Stimulated activated memory B cell treated with anti-CD40 and anti-IgM and Interleukin-4, amounts not matched to agents 10 μg/mL and 1 μg/mL and 100 μg/mL, for 72 hours (primary cell): ENCODE measurements at places on chromosomes 16 and 17.

DNA sequence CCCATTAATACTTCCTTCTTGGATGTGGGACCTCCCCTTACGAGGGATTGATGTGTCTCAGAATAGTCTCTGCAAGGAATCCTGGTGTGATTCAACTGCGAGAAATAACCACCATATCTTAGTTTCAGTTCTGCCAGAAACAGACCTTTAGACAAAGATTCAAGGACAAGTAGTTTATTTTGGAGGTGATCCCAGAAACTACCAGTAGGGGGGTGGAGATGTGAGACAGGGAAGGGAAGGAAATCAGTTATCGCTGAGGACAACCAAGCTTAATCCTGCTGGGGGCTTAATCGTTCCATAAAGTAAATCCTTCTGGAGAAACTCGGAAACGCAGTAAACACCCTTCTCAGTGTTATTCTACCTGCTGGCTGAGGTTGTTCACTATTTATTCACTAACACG lies 5.0 kb upstream of the SDR42E1 start:
- H3K27ac ChIP-seq: no peak overlapping the region
- H3K4me1 ChIP-seq: peaks cover 7% of the 10 kb centered on the region
- H3K4me3 ChIP-seq: no peak overlapping the region
- no peaks in the 10 kb centered on the region for H3K36me3 ChIP-seq
- ATAC-seq: no peak

- H3K27me3 ChIP-seq: no peaks in the 10 kb centered on the region
- ATAC-seq: no peak
- no peak overlapping the region for H3K27ac ChIP-seq
- no peak overlapping the region for H3K4me3 ChIP-seq
Observed at GRCh38 chr16:50947826-50948225, 203.2 kb downstream of the SALL1 start.

- H3K4me1 ChIP-seq: peaks cover 23% of the 10 kb centered on the region
- peak overlapping the region; percentile 41 for H3K4me3 ChIP-seq
- no peak for ATAC-seq
- H3K27ac ChIP-seq: no peak overlapping the region
- H3K27me3 ChIP-seq: peaks cover 54% of the 10 kb centered on the region
Observed at GRCh38 chr16:89573826-89574680, 1.5 kb upstream of the CPNE7 start.

DNA sequence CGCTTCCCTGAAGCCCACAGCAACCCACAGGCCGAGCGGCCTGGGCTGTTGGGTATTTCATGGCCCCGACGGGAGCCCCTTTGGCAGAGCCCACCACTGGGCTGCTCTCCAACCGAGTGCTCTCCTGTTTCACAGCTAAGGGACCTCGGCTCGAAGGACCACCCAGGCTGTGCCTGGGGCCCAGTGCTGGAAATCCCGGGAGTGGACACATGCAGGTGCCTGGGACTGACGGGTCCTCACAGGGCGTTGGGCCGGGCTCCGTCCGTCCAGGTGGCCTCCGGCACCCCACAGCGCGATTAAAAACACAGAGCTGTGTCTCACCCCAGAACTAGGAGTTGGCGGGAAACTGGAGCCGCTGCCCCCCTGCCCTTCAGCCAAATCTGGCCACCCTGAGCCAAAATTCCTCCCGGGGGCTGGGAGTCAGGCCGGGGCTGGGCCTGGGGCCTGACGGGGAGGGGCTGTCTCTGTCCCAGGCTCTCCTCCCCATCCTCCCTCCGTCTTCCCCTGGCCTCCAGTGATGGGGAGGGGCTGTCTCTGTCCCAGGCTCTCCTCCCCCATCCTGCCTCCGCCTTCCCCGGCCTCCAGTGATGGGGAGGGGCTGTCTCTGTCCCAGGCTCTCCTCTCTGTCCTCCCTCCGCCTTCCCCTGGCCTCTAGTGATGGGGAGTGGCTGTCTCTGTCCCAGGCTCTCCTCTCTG lies 14.1 kb downstream of the UTS2R start:
- H3K4me3 ChIP-seq: no peak overlapping the region
- H3K27ac ChIP-seq: no peak overlapping the region

DNA sequence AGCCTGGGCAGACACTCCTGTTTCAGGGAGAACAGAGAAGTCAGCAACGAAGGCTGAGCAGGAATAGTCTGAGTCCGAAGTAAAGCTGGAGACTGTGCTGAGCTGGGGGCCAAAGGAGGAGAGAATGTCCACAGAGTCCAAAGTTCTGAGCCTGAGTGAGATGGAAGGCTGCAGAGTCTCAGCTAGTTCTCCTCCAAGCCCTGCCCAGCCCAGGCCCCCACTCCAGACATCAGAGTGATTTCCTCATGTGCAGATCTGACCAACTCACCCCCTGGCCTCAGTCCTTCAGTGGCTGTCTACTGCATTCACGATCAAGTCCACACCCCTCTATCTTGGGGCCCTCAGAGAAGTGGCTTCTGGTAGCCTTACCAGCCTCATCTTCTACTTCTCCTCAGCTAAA lies 21.6 kb downstream of the SLC13A5 start:
- no peaks in the 10 kb centered on the region for H3K4me1 ChIP-seq
- no peaks in the 10 kb centered on the region for H3K36me3 ChIP-seq
- no peak for ATAC-seq
- H3K4me3 ChIP-seq: no peak overlapping the region

GRCh38 chr17:40122999-40123810 lies 1.4 kb downstream of the MSL1 start:
- H3K4me3 ChIP-seq: peak overlapping the region; percentile 94
- peaks cover 44% of the 10 kb centered on the region for H3K4me1 ChIP-seq
- peaks cover 19% of the 10 kb centered on the region for H3K36me3 ChIP-seq
- peak; percentile 37 for ATAC-seq

GRCh38 chr17:50149417-50150353 lies 792 bp downstream of the PPP1R9B start:
- no peaks in the 10 kb centered on the region for H3K27me3 ChIP-seq
- peak overlapping the region; percentile 94 for H3K27ac ChIP-seq
- no peak for ATAC-seq
- peaks cover 47% of the 10 kb centered on the region for H3K4me1 ChIP-seq
- H3K36me3 ChIP-seq: peaks cover 42% of the 10 kb centered on the region
- peak overlapping the region; percentile 99 for H3K4me3 ChIP-seq

DNA sequence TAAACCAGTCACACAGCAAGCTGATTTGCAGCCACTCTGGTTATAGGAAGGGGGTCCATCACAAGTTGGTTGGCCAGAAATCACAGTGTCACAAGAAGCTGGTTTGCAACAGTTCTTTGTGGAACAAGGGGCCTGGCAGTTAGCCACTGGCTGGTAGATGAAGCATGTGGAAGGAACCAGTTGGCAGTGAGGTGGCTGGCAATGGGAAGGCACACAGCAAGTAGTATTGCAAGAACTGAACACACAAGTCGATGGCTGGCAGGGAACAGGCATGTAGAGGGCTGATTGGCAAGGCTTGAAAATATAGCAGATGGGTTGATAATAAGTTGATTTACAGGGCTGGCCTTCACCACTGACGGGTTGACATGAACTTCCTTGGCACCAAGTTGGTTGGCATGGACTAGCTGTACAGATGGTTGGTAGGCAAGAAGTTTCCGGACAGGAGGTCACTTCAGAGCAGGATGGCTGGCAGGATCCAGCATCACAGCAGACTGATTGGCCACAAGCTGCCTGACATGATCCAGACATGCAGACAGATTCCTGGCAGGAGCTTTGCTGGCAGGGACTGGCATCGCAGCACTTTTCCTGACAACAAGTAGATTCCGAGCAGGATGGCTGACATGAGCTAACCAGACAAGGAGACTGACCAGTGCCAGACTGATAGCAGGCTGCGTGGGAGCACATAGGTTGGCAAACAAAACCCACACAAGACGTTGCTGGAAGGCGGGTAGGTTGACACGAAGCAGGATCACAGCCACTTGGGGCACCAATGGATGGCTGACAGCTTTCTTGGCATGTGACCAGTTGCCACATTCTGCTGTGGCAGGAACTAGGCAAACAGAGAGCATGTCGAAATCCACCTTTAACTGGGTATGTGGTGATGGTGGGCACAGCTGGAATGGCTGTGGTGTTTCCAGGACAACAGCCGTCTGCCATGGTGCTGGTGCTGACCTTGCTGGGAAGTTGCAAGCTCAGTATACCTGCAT lies at the start of gene KRTAP29-1:
Gene KRTAP29-1 (minus strand): TSS at position 936 of the 986 bp plus-strand sequence. CDS start 0 bp downstream, at position 936.
- peaks cover 6% of the 10 kb centered on the region for H3K4me1 ChIP-seq
- no peak within 1 kb of the TSS for H3K27ac ChIP-seq
- ATAC-seq: no peak
- peaks cover 14% of the 10 kb centered on the region for H3K27me3 ChIP-seq
- no peak within 1 kb of the TSS for H3K4me3 ChIP-seq

- H3K27ac ChIP-seq: no peak within 1 kb of the TSS
- H3K4me3 ChIP-seq: no peak within 1 kb of the TSS
- H3K4me1 ChIP-seq: peaks cover 13% of the 10 kb centered on the region
Observed at GRCh38 chr16:3654249-3654991, at the start of gene DNASE1. Gene DNASE1, plus strand, starts transcription at chr16:3654691. Its CDS starts 683 bp downstream, at chr16:3655374.

DNA sequence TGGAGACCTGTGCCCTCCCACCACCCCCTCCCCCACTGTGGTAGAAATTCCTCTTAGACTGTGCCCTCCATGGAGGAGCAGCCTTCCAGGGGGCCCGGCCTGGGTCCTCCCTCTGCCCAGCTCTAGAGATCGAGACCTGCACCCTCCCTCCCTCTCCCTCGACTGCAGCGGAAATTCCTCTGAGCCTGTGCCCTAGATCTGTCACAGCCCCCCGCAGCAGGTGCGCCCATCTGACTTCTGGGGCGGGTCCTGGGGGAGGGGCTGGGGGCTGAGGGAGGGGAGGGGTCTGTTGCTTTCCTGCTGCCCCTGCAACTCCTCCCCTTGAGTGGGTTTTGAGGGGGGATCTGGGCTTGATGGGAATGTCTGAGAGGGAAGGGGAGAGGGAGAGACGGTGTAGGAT lies 177.8 kb upstream of the GSE1 start:
- H3K36me3 ChIP-seq: no peaks in the 10 kb centered on the region
- ATAC-seq: no peak
- no peak overlapping the region for H3K4me3 ChIP-seq
- peaks cover 10% of the 10 kb centered on the region for H3K27me3 ChIP-seq
